ENCODE measurements at places on chromosomes 7 and 10.

- no peak for DNase-seq
These were observed 44.5 kb downstream of the RBM28 start for GRCh38 chr7:128299109-128299607.

DNA sequence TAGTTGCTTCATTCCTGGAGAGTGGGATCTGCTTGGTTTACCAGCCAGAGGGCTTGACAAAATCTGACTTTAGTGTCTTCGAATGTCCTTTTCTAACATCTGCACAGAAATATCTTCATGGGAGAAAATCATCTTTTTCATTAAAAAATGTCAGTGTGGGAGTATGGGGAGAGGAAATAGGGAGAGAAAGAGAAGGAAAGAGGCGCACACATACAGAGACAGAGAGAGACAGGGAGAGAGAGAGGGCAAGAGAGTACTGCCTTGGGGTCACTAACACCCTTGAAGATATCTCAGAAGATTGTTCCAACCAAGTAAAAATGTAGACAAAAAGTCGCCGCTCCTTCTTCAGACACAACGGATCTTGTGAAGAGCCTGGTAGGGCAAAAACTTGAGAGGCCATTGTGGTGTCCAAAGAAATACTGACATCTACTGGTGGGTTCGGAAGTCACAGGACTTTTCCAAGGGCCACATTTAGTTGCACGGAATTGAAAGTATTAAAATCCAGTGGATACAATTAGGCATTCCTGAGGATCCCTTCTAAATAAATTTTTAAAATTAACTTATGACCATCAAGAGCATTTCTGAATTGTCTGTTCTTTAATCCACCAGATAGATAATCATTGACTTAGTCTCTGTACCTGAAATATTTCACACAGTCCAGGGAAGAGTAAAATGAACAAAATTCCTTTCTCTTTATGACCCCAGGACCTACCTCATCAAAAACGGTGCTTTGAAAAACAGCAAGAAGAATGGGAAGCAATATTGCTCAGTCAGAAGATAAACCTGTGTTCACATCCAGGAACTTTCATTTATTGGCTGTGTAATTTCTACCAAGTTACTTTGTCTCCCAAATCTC lies 29.7 kb downstream of the VIM start:
- peak; percentile 44 for DNase-seq

GRCh38 chr10:61151059-61151458 lies 207.1 kb upstream of the RHOBTB1 start:
- no peak for DNase-seq

DNA sequence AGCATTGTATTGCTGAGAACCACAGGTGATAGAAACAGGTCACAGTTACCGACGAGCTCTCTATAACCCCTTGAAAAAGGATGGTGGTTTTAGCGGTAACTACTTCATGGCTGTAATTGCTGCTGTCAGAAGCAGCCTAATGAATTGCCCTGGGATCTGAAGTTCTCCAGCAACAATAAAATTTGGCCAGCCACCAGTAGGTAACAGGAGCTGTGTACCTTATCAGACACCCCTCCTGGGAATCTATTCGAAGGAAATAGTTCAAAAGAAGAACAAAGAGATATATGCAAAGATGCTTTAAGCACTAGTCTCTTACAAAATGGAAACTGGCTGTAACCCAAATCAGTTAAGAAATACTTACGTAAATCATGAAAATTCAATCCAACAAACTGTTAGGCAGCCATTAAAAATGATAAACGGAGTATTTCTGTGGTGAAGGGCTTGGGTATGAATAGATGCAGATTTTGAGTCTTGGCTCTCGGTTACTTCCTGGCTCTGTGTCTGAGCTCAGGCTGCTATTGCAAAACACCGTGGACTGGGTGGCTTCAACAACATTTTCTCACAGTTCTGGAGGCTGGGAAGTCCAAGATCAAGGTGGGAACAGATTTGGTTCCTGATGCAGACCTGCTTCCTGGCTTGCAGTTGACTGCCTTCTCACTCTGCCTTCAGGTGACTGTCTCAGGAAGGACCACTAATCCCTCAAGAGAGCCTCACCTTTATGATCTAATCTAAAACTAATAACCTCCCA lies 1.6 kb downstream of the MSRB2 start:
- DNase-seq: no peak

DNA sequence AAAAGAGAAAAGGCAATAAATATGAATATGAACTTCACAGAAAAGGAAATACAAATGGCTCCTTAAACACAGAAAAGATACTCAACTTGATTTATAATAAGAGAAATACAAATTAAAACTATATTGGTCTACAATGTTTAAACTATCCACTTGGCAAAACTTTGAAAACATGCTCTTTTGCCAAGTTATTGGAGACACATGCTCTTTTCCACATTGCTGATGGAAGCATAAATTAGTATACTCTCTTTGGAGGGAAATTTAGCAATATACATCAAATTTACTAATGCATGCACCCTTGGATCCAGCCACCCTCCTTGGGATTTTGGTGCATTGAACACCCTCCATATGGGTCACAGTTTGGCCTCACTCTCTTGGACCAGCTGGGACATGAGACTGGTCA lies 7.9 kb downstream of the TAS2R60 start:
- no peak for DNase-seq

GRCh38 chr10:5552376-5553321 lies 27.9 kb downstream of the CALML3 start:
- no peak for DNase-seq

- DNase-seq: no peak
These were observed 59.7 kb downstream of the ZNF467 start for GRCh38 chr7:149713731-149714068.

- no peak for DNase-seq
These were observed 14.7 kb upstream of the NODAL start for GRCh38 chr10:70456164-70456563.

DNA sequence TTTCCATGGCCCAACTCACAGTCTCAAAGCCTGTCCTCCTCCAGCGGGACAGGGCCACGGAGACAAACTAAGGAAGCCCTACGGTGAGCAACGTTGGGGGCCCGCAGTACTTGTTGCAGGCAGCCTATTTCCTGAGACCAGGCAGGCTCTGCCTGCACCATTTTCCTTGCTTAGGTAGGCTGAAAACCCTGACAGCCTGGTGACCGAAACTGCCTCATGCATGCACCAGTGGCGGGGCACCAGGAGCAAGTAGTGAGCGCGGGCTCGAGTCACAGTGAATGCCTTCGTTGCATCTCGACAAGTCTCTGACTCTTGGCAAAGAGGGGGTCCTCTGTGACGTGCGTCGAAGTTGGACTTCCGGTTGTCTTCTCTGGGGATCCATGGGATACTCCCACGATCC lies 23.3 kb upstream of the ZNF273 start:
- DNase-seq: no peak

GRCh38 chr10:131689954-131690757 lies 210.7 kb upstream of the PPP2R2D start:
- no peak for DNase-seq

DNA sequence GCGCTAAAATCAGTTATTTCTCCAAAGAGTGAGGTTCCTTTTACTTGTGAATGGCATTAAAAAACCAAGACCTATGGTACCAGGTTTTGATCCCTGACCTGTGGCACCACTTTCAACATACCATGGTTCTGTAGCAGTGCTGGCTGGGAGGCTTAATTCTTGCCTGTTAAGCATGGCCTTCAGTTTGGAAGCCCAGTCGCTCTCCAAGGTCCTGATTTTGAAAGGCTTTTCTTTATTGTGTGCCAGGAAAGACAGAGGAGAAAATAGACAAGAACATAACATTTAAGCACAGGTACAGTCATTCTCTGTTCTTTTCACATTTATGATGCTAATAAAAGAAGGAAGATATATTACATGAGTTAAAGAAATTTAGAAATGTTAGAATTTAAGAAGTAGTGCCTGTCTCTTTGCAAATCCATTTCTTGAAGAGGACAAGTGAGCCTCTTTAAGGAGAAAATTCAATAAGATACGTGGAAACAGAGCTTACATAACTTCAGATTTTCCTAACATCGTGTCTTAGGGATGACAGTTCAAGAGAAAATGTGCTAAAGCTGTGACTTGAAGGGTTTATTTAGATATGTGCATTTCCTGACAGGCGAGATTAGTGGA lies 357.6 kb downstream of the DPP6 start:
- DNase-seq: no peak

GRCh38 chr10:99207340-99207739 lies 28.3 kb downstream of the HPSE2 start:
- DNase-seq: no peak

DNA sequence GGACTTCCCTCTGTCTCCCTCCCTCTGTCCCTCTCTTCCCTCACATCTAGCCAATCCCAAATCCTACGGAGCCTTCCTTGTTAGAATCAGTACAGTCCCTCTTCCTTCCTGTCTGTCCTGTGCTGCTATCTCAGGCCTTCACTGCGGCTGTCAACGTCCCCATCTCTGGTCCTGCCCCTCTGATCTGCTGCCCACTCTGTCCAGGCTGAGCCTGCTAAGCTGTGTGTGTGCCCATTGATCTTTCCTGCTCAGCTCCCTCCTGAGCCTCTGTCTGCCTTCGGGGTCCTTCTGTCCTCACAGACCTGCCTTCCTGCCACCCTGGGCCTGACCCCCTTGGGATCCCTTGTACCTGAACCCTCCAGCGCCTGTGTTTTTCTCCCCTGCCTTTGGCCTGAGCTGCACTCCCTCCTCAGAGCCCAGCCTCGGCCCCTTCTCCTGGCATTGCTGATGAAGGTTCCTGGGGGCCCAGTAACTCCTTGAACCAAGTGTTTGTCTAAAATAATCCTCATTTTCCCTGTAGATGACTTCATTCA lies 182.1 kb upstream of the SHH start:
- DNase-seq: no peak

DNA sequence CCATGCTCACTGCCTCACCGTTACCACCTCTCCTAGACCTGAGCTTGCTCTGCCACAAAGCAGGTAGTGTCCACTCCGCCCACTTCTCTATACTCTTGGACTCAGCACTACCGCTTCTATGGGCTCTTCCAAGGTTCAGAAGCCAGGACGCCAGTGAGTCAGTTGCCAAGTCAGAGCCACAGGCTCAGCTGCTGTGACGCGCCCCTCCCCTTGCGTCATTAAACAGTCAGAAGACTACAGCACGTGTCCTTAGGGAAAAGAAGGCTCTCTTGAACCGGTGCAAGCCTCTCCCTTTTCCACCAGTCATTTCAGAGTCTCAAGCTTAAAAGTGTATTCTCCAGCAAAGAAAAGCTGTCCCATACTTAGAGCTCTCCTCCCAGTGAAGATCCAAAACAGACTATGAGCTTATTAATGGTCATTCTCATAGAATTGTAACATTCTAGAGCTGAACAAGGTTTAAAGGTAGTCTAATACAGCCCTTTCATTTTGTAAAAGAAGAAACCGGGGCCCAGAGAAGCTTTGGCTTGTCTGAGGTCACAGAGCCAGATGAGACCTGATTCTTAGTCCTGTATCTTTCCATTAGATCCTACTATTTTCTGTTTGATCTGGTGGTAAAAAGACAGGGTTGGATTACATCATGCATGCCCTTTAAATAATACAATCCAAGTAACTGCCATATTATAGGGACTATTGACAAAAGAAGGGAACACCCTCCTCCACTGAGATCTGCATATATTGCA lies 40.9 kb upstream of the MET start:
- DNase-seq: no peak

DNA sequence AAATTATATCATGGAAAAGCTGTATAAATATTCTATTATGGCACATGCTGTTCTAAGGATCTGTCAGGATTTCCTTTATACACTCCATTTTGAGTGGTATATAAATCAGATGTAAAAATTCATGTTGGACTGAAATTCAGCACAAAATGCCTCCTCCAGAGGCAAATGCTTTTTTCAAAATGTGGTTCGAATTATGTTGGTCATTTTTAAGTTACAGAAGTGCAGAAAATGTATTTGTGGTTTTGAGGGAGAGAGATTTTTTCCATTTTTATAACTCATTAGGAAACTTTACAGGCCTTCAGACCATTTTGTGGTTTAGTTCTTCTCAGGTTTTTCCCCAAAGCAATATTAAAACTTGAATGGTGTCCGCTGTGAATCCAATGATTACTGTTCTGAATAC lies 2.9 kb downstream of the PPP1R3A start:
- DNase-seq: no peak

- DNase-seq: no peak
These were observed 41.9 kb upstream of the TPST1 start for GRCh38 chr7:66163186-66163610.

GRCh38 chr7:135970045-135970444 lies 7.1 kb downstream of the MTPN start:
- no peak for DNase-seq

GRCh38 chr7:91633013-91633441 lies 247.5 kb downstream of the MTERF1 start:
- DNase-seq: no peak

DNA sequence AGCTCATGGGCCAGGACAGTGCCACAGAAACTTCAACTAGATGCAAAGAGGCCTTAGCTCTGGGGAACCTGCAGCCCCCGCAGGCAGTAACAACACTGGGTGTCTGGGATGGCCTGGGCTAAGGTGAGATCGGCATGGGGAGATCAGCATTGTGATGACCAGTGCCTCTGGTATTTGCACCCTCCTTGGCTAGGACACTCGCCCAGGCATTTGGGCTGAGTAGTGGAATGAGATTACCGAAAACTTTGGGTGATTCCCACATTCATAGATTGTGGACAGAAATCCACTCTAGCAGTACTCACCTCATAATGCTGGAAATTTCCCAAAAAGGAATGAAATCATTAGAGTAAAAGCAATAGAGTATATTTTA lies 70.6 kb upstream of the ZMIZ2 start:
- no peak for DNase-seq

- no peak for DNase-seq
These were observed 72.6 kb upstream of the TOMM7 start for GRCh38 chr7:22895140-22895827.

GRCh38 chr7:155368894-155369600 lies 71.4 kb downstream of the INSIG1 start:
- DNase-seq: no peak

- DNase-seq: peak; percentile 53
These were observed 100.3 kb upstream of the SVIL start for GRCh38 chr10:29734962-29735627.

DNA sequence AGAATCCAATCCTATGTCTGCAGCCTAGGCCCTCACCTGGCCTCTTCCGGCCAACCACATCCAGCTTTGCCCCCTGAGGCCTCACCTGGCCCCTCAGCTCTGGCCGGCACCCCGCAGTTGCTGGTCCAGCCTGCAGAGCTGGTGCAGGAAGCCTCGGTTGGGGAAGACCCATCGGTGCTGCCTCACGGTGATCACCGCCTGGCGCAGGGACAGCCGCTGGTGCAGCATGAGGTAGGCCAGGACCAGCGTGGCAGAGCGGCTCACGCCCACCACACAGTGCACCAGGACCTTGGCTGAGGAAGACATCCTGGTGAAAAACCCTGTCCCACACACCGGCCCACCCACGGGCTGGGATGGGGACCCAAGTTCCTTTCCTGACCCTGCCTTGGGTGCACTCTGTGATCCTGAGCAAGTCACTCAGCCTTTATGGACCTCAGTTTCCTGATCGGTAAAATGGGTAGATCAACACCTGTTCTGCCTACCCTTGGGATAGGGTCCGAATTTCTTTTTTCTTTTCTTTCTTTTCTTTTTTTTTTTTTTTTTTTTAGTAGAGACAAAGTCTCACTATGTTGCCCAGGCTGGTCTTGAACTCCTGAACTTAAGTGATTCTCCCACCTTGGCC lies 5.8 kb upstream of the SAMD8 start:
- no peak for DNase-seq
